Astrocyte of the spinal cord (primary cell): ENCODE measurements at places on chromosomes 4 and X.

DNA sequence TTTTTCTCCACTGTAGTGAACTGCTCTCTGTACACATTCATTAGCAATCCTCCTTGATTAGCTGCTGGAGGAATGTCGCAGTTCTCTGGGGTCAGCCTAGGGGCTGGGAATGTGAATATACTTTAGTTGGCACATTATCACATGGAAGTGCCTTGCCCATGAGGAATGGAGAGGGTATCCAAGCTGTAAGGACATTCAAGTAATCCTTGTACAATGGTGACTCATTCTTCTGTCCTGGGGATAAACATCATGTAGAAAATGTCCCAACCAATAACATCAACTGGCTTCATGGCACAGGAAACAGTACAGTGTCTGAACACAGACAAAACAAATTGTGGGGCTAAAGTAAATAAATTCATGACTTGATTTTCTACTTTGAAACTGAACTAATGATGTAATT, 147.1 kb downstream of the GLRA2 start:
- DNase-seq: no peak

GRCh38 chr4:152421576-152421975, 114.3 kb downstream of the FBXW7 start:
- DNase-seq: no peak

DNA sequence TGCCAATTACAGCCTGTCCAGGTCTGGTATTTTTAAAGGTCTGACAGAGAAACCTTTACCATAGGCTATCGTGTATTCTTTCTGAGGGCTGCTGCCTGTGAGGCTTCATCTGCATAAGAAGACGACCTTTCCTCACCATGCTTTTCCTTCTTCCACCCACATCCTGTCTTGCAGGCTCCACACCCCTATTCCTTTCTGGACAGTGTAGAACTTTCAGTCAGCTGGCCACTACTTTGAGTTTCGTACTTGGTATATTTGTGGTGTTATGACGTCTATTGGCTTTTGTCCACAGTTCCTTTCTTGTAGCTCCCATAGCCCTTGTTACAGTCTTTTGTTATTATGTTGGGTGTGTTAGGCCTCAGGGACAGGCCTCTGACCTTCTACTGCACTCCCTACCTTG, 311.4 kb downstream of the RAPGEF2 start:
- no peak for DNase-seq

- peak; percentile 78 for DNase-seq
Observed at GRCh38 chr4:153221783-153222706, 17.8 kb downstream of the TRIM2 start.

DNA sequence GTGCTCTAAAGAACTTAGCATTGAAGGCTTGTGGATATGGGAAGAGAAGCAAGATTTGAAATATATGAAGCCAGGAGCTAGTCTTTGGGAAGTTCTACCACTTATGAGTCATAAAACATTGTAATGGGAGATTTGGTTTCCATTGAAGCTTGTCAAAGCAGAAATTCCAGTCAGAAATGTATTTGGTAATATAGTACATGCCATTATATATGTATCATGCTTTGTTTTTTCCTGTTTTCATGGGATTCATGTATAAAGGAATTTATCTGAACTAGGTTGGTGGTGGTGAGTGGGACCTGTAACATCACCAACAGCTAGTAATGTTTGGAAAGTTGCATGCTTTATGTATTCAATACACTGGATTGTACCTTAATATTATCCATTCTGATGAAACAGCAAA, 14.6 kb upstream of the DCAF8L2 start:
- peak; percentile 10 for DNase-seq

DNA sequence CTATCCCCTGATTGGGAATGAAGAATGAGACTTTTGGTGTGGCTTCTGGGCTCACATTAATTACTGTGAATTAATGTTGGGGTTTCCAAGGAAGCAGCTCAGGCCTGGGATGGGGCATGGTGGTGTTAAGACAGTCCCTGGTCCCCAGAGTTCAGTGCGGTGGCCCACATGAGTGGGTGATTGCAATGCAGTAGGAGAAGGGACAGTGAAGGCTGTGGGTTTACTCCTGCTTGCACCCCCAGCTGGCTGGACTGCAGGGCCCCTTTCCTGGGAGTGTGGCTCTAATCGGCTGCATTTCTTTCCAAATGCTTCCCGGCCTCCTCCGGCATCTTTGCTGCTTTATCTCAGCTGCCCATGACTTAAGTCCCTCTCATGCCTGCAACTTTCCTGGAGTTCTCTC, 28.2 kb upstream of the GPR78 start:
- no peak for DNase-seq

DNA sequence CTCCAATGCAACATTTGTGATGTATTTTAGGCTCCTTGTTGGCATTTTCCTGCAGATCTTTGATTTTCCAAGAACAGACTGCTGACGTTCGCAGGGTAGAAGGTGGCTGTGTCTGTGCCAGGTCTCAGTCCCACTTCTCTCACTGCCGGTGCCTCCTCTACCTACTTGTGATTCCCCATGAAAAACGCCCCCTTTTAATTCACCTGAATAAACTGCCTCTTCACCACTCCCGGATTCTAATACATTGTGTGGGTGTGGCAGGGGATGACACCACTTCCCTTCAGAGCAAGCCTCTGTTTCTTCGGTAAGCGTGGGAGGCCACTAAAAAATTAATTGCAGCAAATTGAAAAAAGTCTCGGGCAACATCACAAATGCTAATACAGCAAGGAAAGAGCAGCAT, 96.1 kb upstream of the FAM9B start:
- no peak for DNase-seq

- DNase-seq: no peak
Observed at GRCh38 chr4:154529728-154530519, 20.3 kb downstream of the PLRG1 start.

DNA sequence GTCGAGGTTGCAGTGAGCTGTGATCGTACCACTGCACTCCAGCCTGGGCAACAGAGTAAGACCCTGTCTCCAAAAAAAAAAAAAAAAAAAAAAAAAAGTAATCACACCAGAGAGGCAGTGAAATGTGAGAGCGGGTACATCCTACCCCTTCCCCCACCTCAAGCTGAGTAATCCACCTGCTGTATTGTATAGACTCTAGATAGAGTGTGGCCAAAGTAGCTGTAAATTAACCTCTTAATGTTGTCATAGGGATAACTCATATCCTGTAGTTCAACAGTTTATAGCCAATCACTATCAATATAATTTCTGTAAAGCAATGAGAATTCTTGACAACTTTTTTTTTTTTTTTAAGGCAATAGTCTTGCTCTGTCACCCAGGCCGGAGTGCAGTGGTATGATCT, 30.8 kb downstream of the TNIP2 start:
- no peak for DNase-seq

DNA sequence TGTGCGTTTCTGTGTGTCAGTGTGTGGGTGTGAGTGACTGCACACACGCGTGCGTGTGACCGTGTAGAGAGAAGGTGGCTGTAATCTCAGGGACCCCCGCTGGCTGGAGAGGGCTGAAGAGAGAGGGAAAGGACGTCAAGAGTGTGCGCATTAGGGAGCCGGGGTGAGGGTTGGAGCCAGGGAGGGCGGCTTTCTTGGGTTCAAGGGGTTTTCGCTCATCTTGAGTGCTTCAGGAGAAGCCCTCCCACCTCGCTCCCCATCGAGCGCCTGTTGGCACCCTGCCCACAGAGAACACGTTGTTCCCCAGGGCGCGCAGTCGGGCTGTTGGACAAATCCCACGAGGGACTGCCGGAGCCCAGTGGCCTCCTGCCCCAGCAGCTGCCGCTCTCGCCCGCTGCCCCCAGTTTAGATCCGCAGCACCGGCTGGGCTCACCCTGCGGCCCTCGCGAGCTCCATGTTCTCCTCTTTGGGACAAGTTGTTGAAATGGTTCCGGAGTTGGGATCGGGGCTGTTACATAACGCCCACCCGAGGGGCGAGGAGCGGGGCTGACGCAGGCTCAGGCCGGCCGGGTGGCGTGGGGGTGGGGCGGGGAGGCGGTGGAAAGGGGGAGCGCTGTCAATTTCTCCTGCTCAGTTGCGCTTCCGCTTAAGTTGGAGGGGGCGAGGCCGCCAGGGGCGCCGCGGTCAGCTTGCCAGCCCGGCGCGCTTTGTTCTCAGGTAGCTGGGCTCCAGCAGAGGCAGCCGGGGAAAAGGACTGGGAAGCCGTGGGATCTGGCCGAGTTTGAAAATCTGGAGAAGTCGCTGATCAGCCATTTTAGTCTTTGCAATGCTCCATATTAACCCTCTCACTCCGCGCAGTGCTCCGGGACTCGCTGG, 1.6 kb downstream of the GRIA2 start:
- peak; percentile 16 for DNase-seq

DNA sequence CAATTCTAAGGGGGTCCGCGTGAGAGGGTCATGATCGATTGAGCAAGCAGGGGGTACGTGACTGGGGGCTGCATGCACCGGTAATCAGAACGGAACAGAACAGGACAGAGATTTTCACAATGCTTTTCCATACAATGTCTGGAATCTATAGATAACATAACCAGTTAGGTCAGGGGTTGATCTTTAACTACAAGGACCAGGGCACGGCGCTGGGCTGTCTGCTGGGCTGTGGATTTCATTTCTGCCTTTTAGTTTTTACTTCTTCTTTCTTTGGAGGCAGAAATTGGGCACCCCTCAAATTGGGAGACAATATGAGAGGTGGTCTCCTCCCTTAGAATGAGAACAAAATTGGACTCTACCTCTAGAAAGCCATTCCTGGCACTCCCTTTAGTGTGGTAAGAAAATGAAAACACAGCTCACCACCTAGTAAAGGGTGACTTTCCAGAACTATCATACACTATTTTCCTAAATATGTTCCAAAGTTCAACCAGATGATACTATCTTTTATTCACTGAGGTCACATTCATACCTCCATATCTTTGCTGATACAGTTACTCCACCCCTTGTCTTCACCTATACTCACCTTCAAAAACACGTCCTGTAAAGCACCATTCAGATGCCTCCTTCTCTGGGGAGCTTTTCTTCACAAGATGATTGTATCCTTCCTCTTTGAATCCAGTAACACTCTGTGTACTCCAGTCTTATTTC, 1058.3 kb upstream of the SLIT2 start:
- DNase-seq: no peak

GRCh38 chr4:31220921-31221320, 500.8 kb downstream of the PCDH7 start:
- DNase-seq: no peak

DNA sequence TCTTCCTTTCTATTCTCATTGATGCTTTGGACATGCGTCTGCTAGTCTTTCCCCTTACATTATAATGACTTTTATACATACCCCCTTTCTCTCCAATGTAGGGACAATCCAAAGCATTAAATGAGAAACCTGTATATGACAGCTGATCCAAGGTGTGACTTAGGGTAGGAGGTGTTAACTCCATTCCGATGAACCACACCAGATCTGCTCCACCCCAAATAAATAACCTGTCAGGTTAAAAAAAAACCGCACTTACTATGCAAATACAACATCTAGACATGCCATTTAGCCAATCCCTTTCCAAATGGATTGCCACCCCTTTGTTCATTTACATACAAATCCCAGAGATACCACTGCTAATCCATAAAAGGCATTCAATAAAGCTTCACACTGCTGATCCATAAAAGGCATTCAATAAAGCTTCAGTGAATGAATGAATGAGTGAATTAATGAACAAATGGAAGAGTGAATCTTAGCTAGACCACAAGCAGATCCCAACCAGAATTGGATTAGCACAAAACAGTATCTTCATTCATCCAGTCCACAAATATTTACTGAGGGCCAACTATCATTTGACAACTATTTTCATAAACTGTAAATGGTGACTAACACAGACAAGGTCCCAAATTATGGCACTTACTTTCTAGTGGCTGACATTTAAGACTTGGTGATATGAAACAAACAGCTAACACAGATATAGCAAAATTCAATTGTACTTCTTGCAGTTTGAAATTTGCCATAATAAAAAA, 158.9 kb upstream of the MAP3K15 start:
- DNase-seq: no peak

DNA sequence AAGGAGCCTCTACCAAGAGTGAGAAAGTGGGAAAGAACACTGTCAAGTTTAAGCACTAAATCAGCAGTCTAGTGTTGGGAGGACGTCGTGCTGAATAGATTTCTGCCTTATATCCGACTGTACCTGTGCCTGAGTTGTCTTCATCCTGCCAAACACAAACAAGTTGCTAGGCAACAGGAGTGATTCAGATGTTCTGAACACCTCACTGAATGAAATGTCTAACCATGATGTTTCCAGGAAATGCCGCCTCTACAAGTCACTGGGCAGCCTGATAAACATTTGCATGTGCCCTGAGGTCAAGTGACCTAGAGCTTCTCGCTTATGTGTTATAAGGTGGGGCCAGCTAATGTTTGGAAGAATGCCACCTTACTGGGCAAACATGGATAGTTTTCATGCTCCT, 37.9 kb downstream of the SGMS2 start:
- peak; percentile 68 for DNase-seq

DNA sequence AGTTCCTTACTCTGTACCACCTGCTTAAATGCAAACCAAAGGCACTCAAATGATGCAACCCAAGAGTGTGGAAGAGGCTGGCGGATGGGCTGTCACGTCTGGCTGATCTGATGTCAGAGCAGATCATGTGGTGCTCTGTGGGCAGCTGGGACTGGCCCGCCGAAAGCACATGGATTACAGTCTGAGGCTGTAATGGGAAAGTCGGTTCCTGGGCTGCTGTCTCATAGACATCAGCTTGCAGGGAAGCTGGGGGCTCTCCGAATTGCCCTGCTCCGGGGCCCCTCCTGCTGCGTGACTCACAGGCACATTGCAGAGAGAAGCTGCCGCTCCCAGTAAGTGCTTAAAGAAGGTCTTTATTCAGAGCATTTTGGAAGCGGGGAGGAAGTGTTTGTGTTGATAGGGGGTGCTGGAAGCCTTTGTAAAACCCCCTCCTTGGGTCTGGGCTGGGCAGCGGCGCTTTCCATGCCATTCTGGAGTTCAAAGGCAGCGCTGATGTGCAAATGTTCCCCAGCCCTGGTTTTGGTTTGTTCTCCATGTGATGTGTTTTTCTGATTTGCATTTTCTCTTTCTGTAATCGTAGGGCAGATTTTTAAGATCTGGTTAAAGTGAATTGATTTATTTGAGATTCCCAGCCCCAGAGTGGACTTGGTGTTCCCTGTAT, 181.1 kb downstream of the LARP7 start:
- DNase-seq: peak; percentile 94

DNA sequence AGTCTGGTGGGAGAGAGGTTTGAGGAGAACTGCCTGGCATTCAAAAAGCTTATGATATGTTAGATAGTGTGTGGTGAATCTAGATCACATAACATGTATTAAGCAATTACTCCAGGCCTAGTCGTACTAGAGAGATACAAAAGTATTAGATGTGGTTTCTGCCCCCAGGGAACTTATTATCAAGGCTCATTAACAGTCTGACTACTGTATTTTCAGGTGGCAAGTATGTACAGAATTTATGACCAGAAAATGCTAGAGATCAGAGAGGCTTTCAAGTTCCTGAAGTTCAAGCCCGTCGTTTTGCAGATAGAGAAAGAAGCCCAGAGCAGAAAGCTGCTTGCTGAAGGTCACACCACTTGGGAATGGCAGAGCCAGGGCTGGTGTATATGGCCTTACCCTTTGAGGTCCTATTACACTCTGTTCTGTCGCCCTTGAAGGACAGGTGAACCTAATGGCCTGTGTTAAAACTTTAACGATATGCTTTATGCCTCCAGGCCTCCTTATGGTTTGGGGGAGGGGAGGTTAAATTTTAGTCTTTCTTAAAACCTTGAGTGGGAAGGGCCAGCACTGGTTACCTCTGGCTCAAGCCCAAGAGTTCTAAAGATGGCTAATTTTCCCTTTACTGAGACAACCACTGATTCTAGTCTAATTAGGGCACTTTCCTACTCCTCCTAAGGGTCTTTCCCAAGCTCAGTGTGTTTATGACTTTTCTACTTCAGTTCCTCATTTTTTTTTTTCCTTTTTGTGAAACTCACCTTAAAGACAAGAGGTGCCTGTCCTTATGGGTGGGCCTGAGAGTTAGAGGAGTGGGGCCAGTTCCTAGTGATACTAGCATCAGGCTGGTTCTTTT, 19.9 kb downstream of the TMEM164 start:
- no peak for DNase-seq

GRCh38 chr4:80608281-80608980, 272.9 kb downstream of the CFAP299 start:
- peak; percentile 56 for DNase-seq
